Left ventricle myocardium superior (tissue), 1 donor: ENCODE measurements at places on chromosomes 3 and 15. TPM values are rescaled to one million over a fixed set of nuclear protein-coding genes. Genes with fewer than 3 reads are reported as not detected.

The ACTC1 gene
- 14,086 TPM for total RNA-seq

The LRRC49 gene
- total RNA-seq, result 79.8 TPM

The GCNT3 gene
- total RNA-seq, result not detected

The TMEM158 gene
- total RNA-seq, result 0.82 TPM

The GOLGA8T gene
- 0.27 TPM for total RNA-seq

The SOX14 gene
- total RNA-seq, result not detected
